Cerebellum (tissue), 4 donors: ENCODE measurements at places on chromosomes 6 and 20. TPM values are rescaled to one million over a fixed set of nuclear protein-coding genes. Genes with fewer than 3 reads are reported as not detected.

GRCh38 chr20:50750145-50750671, 18.8 kb downstream of the PARD6B start:
- DNase-seq = no peak

- no peak for DNase-seq
Observed at GRCh38 chr6:24840187-24840586, 41.5 kb upstream of the ARMH2 start.

GRCh38 chr6:2381872-2382661, 136.7 kb upstream of the GMDS start:
- no peak for DNase-seq

DNA sequence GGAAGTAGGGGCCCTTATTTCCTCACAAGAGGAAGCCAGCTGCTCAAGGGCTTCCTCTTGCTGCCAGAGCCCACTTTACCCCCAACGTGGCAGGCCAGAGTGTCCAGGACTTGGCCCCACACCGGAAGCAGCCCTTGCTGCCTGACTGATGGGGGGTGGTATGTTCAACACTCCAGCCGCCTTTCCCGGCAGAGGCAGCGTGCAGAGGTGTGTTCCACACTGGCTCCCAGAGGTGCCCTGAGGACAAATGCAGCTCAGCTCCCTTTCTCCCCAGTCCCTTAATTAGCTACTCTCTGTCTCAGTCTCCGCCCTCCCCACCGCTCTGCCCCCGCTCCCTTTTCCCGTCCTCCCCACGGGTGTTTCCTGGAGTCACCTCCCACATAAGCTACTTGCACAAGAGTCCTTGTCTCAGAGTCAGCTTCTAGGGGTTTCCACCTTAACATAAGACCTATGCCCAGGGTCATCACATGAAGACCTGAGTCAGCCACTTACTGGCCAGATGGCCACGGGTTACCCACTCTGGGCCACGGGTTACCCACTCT, 61.7 kb upstream of the SHLD1 start:
- DNase-seq = no peak

GRCh38 chr6:11783524-11784064, 5.0 kb upstream of the ADTRP start:
- no peak for DNase-seq

- no peak for DNase-seq
Observed at GRCh38 chr6:37372116-37372515, 18.3 kb downstream of the RNF8 start.

GRCh38 chr6:151018911-151019782, 153.6 kb downstream of the MTHFD1L start:
- no peak for DNase-seq

GRCh38 chr6:145206247-145206907, 528.9 kb downstream of the EPM2A start:
- no peak for DNase-seq

- DNase-seq = no peak
Observed at GRCh38 chr6:83860782-83861495, 1.4 kb downstream of the CYB5R4 start.

DNA sequence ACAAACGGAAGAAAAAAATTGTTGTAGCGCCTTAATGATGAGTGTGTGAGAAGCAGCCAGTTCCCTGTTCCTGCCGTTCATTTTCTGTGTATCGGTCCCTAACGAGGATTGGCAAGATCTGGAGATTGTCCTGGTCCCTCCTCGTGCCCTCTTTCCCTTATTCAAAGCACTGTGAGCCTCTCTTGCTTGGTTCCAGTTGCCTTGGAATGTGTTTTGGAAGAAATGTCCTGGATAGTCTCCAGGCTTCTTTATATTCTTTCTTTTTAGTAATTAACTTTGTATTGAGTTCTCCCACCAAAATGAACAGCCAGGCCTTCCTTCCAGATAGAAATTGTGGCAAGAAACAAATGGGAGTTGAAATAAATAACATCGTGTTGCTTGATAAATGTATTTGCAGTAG, 348.3 kb downstream of the CDH26 start:
- no peak for DNase-seq

SIRPB1 gene
- total RNA-seq = 0.73 TPM

GRCh38 chr20:50930976-50931305, 296 bp downstream of the ADNP start:
- DNase-seq = no peak

DNA sequence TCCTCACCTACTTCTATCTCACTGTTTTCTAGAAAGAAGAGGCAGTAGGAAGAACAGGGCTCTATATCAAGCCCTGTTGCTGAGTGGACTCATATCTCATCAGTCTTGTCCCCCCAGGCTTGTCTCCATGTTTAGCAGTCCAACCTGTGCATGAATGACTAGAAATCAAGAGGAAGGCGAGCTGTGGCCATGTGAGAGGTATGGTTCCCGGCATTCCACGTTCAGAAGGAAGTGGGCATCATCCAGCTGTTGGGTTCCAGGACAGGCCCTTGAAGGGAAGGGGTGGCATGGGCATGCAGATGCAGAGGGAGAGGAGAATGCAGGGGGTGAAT, 176.6 kb downstream of the MRPL14 start:
- DNase-seq = no peak

DNA sequence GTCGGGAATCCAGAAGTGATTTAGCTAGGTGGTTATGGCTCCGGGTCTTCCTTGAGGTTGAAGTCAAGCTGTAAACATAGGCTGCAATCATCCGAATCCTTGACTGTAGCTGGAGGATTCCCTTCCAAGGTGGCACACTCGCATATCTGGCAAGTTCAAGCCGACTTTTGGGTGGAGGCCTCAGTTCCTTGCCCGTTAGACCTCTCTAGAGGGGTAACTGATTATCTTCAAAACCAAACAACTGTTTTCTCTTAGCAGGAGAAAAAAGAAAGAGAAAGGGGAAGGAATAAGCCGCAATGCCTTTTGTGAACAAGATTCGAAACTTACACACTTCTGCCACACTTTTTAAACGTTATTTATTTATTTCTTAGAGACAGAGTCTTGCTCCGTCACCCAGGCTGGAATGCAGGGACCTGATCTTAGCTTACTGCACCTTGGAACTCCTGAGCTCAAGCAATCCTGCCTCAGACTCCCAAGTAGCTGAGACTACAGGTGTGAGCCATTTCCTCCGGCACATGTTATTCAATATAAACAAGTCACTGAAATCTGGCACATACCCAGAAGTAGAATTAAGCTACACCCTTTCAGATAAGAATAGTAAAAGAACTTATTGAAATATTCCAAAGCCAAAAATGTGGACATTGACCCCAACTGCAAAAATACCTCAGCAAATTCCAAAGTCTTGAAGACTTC, 76.3 kb downstream of the HFE start:
- no peak for DNase-seq

FKBP1A gene
- total RNA-seq = 73.8 TPM

- DNase-seq = no peak
Observed at GRCh38 chr20:59468831-59469230, 135.5 kb upstream of the PHACTR3 start.

DNA sequence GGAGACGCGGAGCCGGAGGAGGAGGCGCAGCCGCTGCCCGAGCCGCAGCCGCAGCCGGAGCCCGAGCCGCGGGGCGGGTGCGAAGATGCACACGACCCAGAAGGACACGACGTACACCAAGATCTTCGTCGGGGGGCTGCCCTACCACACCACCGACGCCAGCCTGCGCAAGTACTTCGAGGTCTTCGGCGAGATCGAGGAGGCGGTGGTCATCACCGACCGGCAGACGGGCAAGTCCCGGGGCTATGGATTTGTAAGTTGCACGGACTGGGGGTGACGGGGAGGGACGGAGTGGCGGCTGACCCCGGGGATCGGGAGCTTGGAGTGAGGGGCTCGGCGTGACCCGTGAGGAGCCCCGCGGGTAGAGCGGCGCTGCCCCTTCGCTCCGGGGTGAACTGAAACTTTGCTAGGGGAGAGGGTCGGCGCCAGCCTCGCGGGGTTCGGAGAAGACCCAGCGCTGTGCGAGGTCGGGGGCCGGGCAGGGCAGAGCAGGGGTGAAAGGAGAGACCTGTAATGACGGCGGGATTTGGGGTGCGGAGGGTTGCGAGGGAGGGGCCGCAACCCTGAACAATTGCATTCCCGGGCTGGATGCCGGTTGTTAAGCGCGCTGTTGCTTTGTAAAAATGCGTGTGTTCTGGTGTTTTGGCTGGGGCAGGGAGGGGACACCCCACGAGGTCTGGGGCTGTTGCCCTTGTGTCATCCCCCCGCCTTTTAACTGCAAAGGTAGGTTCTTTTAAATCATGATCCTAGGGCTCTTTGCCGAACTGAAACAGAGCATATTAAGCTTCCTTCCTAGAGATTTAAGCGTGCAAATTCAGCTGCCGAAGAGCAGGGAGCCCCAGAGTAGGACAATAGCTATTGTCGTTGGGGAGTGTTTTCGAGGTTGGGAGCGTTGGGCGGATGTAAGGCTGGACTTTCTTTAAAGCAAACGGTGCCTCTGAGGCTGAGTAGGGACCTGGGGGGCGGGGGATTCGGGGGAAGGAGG, 628 bp downstream of the RBM24 start:
- DNase-seq = peak; percentile 16

GRCh38 chr6:137399881-137400443, 94.2 kb downstream of the OLIG3 start:
- no peak for DNase-seq

- DNase-seq = no peak
Observed at GRCh38 chr20:51769976-51770615, 1.9 kb upstream of the ATP9A start.

DNA sequence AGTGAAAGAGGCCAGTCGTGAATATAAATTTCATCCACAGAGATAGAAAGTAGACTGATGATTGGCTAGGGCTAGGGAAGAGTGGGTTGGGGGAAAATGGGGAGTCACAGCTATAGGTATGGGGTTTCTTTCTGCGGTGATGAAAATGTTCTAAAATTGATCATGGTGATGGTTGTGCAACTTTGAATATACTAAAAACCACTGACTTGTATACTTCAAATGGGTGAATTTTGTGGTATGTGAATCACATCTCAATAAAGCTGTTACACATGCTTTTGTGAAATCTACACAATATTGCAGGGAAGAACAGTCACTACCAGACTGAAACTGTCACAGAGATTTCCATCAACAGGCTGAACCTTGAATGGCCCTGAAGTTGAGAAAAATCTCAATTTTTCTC, 61.5 kb downstream of the LYRM4 start:
- no peak for DNase-seq

DNA sequence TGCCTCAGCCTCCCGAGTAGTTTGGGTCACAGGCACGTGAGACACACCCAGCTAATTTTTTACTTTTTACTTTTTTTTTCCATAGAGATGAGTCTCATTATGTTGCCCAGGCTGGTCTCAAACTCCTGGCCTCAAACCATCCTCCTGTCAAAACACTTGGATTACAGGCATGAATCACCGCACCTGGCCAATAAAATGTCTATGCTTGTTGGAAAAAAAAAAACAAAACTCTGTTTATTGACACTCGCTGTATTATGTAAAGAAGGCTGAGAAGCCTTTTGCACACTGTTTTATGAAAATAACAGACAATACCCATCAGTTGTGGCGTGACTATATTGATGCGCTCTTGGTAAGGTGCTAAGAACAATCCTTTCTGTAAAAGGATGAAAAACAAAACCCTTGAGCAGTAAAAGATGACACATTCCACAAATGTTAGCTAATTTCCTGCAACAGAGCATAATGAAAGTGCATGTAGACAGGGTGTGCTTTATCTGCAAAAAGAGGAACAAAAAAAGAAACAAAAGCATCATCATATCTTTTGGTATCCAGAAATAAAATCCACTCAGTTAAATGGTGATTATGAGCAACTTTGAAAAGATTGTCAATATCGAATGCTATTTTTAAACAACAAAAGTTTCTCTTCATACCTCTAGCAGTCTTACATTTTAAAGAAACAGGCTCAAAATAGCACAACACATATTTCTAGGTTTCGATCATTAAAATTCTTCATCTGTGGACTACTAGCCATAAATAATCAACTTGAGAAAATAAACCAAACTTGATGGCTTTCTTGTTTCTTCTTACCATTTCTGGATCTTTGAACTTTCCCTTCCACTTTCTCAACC, 108.3 kb upstream of the PHACTR1 start:
- no peak for DNase-seq

GRCh38 chr6:39214120-39214813, 15.0 kb downstream of the KCNK5 start:
- no peak for DNase-seq

NTSR1 gene
- total RNA-seq = 1.8 TPM

MROH8 gene
- total RNA-seq = 4.2 TPM

DNA sequence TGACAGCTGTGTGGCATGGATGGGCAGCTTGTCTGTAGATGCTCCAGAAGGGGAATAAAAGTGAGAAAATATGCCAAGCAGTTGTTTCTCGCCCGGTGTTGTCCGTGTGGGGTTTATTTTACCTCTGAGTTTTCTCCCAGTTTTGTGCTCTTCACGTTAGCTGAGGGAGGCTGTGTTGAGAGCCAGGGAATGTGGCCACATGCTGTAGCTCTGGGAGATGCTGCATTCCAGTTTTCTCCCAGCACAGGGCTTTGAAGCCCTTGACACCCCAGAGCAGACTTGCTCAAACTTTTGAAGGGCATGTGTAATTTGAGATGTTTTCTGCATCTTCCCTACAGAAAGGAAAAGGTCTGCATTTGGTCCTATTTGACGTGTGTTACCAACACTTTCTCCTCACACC, 67.7 kb downstream of the RREB1 start:
- DNase-seq = no peak

GRCh38 chr6:133938533-133938932, 14.5 kb upstream of the TBPL1 start:
- no peak for DNase-seq

DNA sequence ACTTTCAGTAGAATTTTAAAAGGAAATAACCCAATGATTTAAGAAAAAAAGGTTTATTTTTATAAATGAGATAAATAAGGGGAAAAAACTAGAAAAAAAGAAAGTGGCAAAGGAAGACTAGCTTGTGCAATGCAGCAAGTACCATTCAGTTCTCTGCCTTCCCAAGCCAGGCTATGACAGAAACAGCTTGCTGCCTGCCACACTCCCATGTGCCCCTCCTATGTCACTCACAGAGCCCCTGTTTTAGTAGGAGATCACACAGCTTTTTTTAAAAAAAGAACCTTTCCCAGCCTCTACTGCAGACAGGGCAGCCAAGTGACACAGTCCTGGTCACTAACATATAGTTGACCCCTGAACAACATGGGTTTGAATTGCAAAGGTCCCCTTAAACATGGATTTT, 13.5 kb downstream of the TBC1D7 start:
- DNase-seq = no peak

- DNase-seq = no peak
Observed at GRCh38 chr6:1110164-1110563, 201.7 kb upstream of the FOXQ1 start.

DNA sequence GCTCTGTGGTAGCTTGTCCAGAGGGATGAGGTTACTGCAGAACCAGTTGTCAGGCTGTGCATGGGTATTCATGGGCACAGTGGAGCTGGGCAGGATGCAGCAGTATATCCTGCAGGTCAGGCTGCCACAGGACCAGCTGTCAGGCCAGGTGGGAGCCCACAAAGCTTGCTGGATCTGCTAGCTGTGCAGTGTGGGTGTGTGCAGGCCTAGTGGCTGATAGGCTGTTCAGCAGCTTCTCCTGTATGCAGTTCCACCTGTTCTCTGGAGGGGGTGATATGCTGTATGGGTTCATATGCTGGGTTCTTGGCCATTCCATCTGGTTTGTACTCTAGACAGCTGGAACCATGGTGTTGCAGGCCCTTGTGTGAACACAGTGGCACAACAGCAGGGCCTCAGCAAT, 40.6 kb upstream of the TPD52L1 start:
- DNase-seq = no peak
